Lower lobe of right lung (tissue), 2 donors: ENCODE measurements at places on chromosomes 5 and 9. TPM values are rescaled to one million over a fixed set of nuclear protein-coding genes. Genes with fewer than 3 reads are reported as not detected.

- no peak overlapping the region for H3K4me3 ChIP-seq
- H3K27ac ChIP-seq: no peak overlapping the region
- H3K27me3 ChIP-seq: no peaks in the 10 kb centered on the region
- no peaks in the 10 kb centered on the region for H3K36me3 ChIP-seq
Observed at GRCh38 chr5:98679963-98680362, 93.5 kb upstream of the RGMB start.

Gene TLX3
- not detected for total RNA-seq

DNA sequence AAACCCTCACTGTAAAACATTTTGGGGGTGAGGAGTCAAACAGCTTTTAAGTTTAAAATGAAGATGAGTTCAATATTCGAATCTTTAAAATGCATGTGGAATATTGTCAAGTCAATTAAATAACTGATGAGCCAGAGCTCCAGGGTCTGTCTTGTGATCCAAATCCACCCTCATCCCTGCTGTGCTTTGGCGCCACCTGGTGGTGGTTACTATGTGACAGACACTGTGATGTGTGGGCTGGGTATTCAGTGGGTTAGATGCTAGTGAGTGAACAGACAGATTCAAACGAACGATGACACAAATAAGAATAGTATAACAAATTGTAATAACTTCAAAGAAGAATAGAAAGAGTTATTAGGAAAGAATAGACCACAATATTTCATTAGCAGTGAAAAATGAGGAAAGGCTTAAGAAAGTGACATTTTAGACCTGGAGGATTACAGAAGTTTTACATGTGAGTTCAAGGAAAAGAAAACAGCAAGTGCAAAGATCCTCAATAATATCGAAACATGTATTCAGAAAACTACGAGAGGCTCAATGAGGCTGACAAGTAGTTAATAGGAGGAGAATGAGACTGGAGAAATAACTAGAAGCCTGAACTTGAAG lies 51.4 kb upstream of the CHSY3 start:
- H3K4me1 ChIP-seq: no peaks in the 10 kb centered on the region
- peak; percentile 74 for DNase-seq
- H3K27ac ChIP-seq: no peak overlapping the region
- no peaks in the 10 kb centered on the region for H3K36me3 ChIP-seq
- H3K4me3 ChIP-seq: no peak overlapping the region

DNA sequence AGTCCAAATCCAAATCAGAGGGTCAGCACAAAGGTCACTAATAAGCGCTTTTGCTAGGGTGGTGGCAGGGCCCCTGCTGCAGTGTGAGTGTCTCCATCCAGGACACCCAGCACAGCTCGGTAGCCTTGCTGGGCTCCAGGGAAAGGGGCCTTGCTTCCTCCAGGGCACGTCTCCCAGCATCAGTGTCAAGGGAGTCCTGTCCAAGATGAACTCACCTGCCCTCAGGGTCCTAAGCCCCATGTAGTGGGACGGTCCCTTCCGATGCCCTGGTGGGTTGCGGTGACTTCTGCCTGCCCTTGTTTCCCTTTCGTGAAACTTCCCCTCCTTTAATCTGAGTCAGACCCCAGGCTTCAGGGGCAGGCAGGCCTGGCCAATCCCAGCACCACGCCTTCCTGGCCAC lies 101.7 kb downstream of the ZNF354C start:
- peaks cover 2% of the 10 kb centered on the region for H3K4me1 ChIP-seq
- no peak overlapping the region for H3K4me3 ChIP-seq
- peak; percentile 14 for DNase-seq
- H3K36me3 ChIP-seq: no peaks in the 10 kb centered on the region
- no peaks in the 10 kb centered on the region for H3K27me3 ChIP-seq

- H3K4me3 ChIP-seq: no peak overlapping the region
- H3K4me1 ChIP-seq: peaks cover 93% of the 10 kb centered on the region
- no peak for DNase-seq
- no peaks in the 10 kb centered on the region for H3K27me3 ChIP-seq
Observed at GRCh38 chr9:124295159-124295794, 37.5 kb downstream of the NEK6 start.

DNA sequence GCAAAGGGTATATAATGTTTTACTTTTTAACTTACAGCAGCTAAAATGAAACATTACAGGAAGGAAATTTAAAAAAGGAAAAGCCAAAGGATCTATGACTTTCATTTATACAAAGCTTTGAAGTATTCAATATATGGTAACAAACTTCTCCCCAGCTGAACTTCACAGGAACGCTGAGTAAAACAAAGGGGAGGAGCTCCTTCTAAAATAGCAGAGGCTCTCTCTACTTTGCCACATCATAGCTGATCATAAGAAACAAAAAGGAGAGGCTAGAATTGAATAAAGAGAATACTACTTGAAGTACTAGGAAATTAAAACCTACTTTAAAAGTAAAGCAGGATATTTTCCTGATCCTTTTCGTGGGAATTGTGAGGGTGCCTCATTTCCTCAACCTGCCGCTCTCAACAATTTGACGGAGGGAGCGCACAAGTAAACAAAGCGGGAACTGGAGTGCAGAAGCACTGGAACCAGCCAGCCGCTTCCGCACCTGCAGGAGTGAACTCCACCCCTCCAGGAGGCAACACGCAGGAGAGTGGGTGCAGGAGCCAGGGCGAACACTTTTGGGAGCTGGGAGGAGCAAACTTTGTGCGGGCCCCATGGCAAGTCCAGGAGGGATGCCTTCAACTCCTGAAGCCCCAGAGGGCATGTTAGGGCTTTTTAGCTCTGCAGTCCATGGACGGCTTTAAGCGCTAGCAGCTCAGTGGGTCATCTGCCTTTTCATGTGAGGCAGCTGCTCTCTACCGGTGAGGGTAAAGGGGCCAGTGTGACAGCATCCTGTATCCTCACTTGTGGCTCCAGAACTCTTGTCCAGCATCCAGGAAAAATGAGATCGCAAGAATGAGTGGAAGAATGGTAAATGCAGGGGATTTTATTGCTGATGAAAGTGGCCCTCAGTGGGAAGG lies 757.4 kb downstream of the PTPRD start:
- H3K4me1 ChIP-seq: no peaks in the 10 kb centered on the region
- H3K27me3 ChIP-seq: no peaks in the 10 kb centered on the region
- no peak for DNase-seq
- H3K27ac ChIP-seq: no peak overlapping the region
- no peaks in the 10 kb centered on the region for H3K36me3 ChIP-seq
- no peak overlapping the region for H3K4me3 ChIP-seq

Gene C5orf46
- not detected for total RNA-seq

DNA sequence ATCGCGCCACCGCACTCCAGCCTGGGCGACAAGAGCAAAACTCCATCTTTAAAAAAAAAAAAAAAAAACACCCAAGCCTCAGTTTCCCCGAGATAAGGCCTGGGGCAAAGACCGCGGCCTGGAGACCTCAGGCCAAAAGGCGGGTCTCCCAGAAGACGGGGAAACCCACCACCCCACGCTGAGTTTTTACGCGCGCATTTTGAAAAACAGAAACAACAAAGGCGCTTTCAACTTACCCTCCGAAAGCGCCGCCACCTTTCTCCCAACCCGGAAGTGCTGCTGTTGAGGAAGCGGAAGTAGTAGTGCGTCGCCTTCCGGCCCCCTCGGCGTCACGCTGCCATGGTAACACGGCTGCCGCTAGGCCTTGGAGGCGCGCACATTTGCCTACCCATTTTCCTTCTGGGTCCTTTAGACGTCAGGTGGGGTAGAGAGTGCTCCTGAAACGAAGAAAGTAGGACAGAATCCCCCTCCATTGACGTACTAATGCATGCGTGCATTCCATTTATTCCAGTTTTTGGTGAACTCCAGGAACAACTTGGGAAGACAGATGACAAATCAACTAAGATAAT lies at the start of gene TTF1:
TTF1 (minus strand) TSS at position 287 of the 569 bp plus-strand sequence. CDS start 4,019 bp downstream, outside the sequence.
- H3K27me3 ChIP-seq: peaks cover 24% of the 10 kb centered on the region
- peak; percentile 93 for DNase-seq
- peak within 1 kb of the TSS; percentile 82 for H3K4me3 ChIP-seq
- peaks cover 19% of the 10 kb centered on the region for H3K36me3 ChIP-seq

- no peak overlapping the region for H3K27ac ChIP-seq
- H3K27me3 ChIP-seq: no peaks in the 10 kb centered on the region
- H3K4me1 ChIP-seq: peaks cover 4% of the 10 kb centered on the region
- peaks cover 16% of the 10 kb centered on the region for H3K36me3 ChIP-seq
- H3K4me3 ChIP-seq: no peak overlapping the region
- no peak for DNase-seq
Observed at GRCh38 chr9:5976674-5977397, 38.6 kb downstream of the RANBP6 start.

GRCh38 chr5:93433422-93433821 lies 147.6 kb downstream of the NR2F1-AS1 start:
- DNase-seq: no peak
- no peaks in the 10 kb centered on the region for H3K27me3 ChIP-seq
- no peak overlapping the region for H3K27ac ChIP-seq

Gene FAM200C
- 6.1 TPM for total RNA-seq

- no peaks in the 10 kb centered on the region for H3K27me3 ChIP-seq
- H3K4me3 ChIP-seq: no peak overlapping the region
- DNase-seq: peak; percentile 74
- no peak overlapping the region for H3K27ac ChIP-seq
- H3K4me1 ChIP-seq: peaks cover 10% of the 10 kb centered on the region
Observed at GRCh38 chr9:94603259-94604160, 9.9 kb upstream of the FBP2 start.

- no peaks in the 10 kb centered on the region for H3K36me3 ChIP-seq
- no peaks in the 10 kb centered on the region for H3K27me3 ChIP-seq
- DNase-seq: no peak
- no peaks in the 10 kb centered on the region for H3K4me1 ChIP-seq
- H3K27ac ChIP-seq: no peak overlapping the region
- H3K4me3 ChIP-seq: no peak overlapping the region
Observed at GRCh38 chr5:96146675-96147074, 185.0 kb upstream of the ELL2 start.

Gene FBP2
- not detected for total RNA-seq

DNA sequence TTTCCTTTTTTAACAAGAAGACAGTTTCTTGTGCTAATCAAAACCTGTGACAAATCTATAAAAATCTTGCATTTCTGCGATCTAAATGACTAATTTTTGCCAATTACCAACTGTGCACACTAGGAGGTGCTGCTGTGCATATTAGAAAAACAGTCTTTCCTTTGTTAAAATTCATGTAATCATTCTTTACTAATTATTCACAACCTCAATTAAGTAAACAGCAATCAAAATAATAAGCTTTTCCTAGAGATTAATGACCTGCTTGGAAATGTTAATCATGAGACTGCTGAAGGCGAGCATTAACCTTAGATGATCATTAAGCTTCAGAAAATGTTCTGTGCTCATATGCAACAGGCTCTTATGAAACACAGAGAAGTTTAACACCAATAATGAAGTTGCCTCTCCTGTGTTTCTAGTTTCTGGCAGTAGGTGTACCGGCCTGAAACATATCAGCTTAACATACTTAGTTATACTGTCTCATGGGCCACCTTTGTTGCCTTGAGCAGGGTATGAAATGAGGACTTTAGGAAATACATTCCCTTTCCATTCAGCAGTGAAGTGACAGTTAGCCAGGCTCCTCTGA lies 17.7 kb downstream of the RFESD start:
- no peaks in the 10 kb centered on the region for H3K27me3 ChIP-seq
- peaks cover 8% of the 10 kb centered on the region for H3K4me1 ChIP-seq
- H3K4me3 ChIP-seq: no peak overlapping the region
- no peak overlapping the region for H3K27ac ChIP-seq
- no peaks in the 10 kb centered on the region for H3K36me3 ChIP-seq

- no peak overlapping the region for H3K4me3 ChIP-seq
- H3K4me1 ChIP-seq: no peaks in the 10 kb centered on the region
- H3K27me3 ChIP-seq: no peaks in the 10 kb centered on the region
- no peak for DNase-seq
- H3K27ac ChIP-seq: no peak overlapping the region
- H3K36me3 ChIP-seq: no peaks in the 10 kb centered on the region
Observed at GRCh38 chr9:8457816-8458215, 658.2 kb upstream of the DMAC1 start.

Gene TTC23L
- 1.3 TPM for total RNA-seq

GRCh38 chr5:98101131-98101530 lies 672.3 kb upstream of the RGMB start:
- H3K4me1 ChIP-seq: no peaks in the 10 kb centered on the region
- H3K36me3 ChIP-seq: no peaks in the 10 kb centered on the region
- H3K4me3 ChIP-seq: no peak overlapping the region
- H3K27ac ChIP-seq: no peak overlapping the region

GRCh38 chr5:180098991-180099732 lies 27.6 kb upstream of the RNF130 start:
- no peaks in the 10 kb centered on the region for H3K4me1 ChIP-seq
- H3K27ac ChIP-seq: no peak overlapping the region
- no peaks in the 10 kb centered on the region for H3K36me3 ChIP-seq
- H3K4me3 ChIP-seq: no peak overlapping the region
- no peaks in the 10 kb centered on the region for H3K27me3 ChIP-seq

DNA sequence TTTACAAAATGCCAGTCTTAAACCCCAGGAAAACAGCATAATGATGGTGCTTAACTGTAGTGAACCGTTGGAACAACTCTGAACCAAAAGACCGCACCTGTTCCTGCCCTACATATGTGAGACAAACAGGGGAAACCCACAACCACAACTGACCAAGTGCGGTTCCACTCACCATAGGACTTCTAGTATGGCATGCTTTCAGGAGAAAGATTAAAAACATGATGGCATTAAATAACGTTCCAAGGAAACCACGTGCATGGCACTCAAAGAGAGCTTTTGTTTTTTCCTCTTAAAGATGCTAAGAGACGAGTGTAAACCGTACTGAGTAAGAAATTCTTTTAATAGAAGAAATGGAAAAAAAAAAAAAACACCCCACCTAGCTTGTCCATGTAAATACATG lies 119.8 kb downstream of the SSBP2 start:
- H3K4me3 ChIP-seq: no peak overlapping the region
- H3K4me1 ChIP-seq: no peaks in the 10 kb centered on the region
- no peaks in the 10 kb centered on the region for H3K27me3 ChIP-seq
- H3K27ac ChIP-seq: no peak overlapping the region
- H3K36me3 ChIP-seq: no peaks in the 10 kb centered on the region
- no peak for DNase-seq

DNA sequence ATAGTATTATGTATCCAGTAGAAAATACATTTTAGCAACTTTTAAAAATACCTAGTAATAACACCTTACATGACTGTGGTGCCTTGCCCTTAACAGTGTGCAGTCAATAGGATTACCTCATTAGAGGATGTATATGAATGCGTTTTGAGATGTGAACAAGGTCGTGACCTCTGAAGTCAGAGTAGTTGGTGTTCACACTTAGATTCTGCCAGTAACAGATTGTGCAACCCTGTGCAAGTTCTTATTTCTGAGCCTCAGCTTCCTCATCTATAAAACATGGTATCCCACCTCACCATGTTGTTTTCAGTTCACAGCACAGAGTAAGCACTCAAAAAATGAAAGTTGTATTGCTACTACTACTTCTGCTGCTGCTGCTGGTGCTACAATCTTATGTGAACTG lies 347.3 kb downstream of the KDM4C start:
- no peaks in the 10 kb centered on the region for H3K27me3 ChIP-seq
- DNase-seq: no peak
- H3K4me1 ChIP-seq: no peaks in the 10 kb centered on the region
- H3K36me3 ChIP-seq: peaks cover 22% of the 10 kb centered on the region
- no peak overlapping the region for H3K4me3 ChIP-seq
- no peak overlapping the region for H3K27ac ChIP-seq

Gene BHMT2
- 3.9 TPM for total RNA-seq

Gene PRLR
- 3.2 TPM for total RNA-seq

Gene NR5A1
- not detected for total RNA-seq

GRCh38 chr5:122296871-122297270 lies 15.2 kb upstream of the SNCAIP start:
- no peak overlapping the region for H3K4me3 ChIP-seq
- no peak for DNase-seq
- no peak overlapping the region for H3K27ac ChIP-seq
- H3K4me1 ChIP-seq: no peaks in the 10 kb centered on the region
- H3K36me3 ChIP-seq: no peaks in the 10 kb centered on the region

- DNase-seq: no peak
- no peaks in the 10 kb centered on the region for H3K27me3 ChIP-seq
- no peaks in the 10 kb centered on the region for H3K36me3 ChIP-seq
- no peak overlapping the region for H3K4me3 ChIP-seq
Observed at GRCh38 chr9:116286297-116286696, 132.7 kb downstream of the PAPPA start.
